Thoracic aorta endothelial cell (primary cell): ENCODE measurements at places on chromosomes 6 and 20. TPM values are rescaled to one million over a fixed set of nuclear protein-coding genes. Genes with fewer than 3 reads are reported as not detected.

The RNF182 gene
- 0.14 and 0.40 TPM in 2 replicates for total RNA-seq

The RAE1 gene
- 45.1 and 65.4 TPM in 2 replicates for total RNA-seq

The CARMIL1 gene
- 9.3 and 12.5 TPM in 2 replicates for total RNA-seq

The TCF19 gene
- 24.2 and 30.3 TPM in 2 replicates for total RNA-seq

The MUC22 gene
- not detected in 2 replicates for total RNA-seq

The ZSCAN23 gene
- 0.65 and 1.5 TPM in 2 replicates for total RNA-seq
